ENCODE measurements at places on chromosomes 16 and 17.

GRCh38 chr17:58007781-58008706, 998 bp upstream of the SRSF1 start:
- peak overlapping the region; percentile 98 for H3K4me3 ChIP-seq
- peak overlapping the region; percentile 99 for H3K27ac ChIP-seq
- peaks cover 11% of the 10 kb centered on the region for H3K36me3 ChIP-seq
- no peak for DNase-seq

DNA sequence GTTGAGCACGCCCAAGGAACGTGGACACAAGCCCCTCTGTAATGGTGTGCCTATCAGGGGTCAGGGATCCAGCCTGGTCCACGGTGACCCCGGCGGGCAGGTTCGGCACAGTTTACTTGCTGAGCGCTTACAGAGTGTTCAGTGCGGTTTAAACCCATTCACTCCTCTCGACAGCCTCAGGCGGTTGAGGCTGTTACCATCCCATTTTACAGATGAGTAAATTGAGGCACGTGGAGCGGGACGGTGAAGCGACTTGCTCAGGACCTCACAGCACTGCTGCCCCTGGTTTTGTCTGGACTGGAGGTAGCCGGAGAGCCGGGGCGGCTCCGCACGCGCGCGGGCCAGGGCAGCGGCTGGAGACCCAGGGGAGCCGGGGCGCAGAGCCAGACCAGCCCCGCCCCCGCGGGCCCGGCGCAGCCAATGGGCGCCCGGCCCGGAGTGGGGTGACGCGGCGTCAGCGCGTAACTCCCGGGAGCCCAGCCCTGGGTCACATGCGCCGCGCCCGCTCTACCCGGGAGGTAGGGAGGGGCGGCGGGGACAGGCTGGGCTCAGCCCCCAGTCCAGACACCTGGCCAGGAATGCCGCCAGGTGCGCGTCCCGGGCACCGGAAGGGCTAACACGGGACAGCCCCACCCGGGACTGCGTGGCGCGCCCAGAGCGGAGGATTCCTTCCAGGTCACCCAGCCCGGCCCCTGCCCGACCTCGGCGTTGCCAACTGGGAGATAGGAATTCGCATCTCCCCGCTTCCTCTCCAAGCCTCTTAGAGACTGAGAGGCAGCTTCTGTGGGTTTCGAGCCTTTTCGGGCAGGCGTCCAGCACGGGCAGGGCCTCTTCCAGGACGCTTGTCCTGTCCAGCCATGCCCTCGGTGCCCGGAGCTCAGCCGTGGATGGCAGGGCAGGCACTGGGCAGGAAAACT, 3.3 kb upstream of the SREBF1 start:
- H3K36me3 ChIP-seq = no peaks in the 10 kb centered on the region
- H3K4me3 ChIP-seq = peak overlapping the region; percentile 80
- H3K27me3 ChIP-seq = no peaks in the 10 kb centered on the region
- peaks cover 34% of the 10 kb centered on the region for H3K4me1 ChIP-seq
- peak overlapping the region; percentile 98 for H3K27ac ChIP-seq

- H3K27ac ChIP-seq = no peak overlapping the region
- H3K4me1 ChIP-seq = no peaks in the 10 kb centered on the region
- no peaks in the 10 kb centered on the region for H3K27me3 ChIP-seq
- H3K36me3 ChIP-seq = no peaks in the 10 kb centered on the region
Measured at GRCh38 chr16:35793601-35794000, 2334.2 kb downstream of the TP53TG3F start.

DNA sequence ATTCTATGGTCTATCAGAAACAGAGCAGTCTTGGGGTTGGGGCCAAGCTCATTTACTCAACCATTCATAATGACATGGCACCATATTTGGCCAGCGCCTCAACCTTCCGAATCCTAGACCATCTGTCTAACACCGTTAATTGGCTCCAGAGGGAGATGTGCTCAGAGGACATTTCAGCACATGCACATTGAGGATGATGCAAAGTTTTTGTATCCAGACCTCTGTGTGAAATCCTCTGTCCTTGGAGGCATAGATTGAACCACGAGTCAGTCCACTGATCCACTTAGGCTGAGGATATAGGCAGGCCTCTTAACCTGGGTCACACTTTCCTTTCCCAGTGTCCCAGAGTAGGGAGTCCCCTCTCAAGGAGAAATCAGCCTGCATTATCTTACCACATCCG, 85.5 kb downstream of the SHISA6 start:
- no peak overlapping the region for H3K4me3 ChIP-seq
- H3K27ac ChIP-seq = no peak overlapping the region
- no peaks in the 10 kb centered on the region for H3K36me3 ChIP-seq
- DNase-seq = no peak

DNA sequence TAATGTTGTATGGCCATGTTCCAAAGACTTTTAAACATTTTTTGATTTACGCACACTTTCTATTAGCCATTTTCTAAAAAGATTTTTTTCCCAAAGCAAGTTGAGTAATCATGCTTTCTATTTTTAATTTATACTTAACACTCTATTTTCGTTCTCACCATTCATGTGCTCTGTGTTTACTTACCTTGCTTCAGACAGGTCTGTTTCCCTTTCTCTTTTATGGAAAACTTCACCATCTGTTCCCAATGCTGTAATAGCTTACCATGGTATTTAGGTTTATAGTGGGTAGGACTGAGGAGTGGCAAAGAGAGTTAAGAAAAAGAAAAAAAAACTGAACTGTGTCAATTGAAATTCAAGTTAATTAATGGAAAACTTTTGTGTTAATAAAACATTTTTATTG, 37.5 kb upstream of the KCNJ16 start:
- H3K4me3 ChIP-seq = no peak overlapping the region
- no peak for DNase-seq
- no peak overlapping the region for H3K27ac ChIP-seq
- H3K36me3 ChIP-seq = no peaks in the 10 kb centered on the region

DNA sequence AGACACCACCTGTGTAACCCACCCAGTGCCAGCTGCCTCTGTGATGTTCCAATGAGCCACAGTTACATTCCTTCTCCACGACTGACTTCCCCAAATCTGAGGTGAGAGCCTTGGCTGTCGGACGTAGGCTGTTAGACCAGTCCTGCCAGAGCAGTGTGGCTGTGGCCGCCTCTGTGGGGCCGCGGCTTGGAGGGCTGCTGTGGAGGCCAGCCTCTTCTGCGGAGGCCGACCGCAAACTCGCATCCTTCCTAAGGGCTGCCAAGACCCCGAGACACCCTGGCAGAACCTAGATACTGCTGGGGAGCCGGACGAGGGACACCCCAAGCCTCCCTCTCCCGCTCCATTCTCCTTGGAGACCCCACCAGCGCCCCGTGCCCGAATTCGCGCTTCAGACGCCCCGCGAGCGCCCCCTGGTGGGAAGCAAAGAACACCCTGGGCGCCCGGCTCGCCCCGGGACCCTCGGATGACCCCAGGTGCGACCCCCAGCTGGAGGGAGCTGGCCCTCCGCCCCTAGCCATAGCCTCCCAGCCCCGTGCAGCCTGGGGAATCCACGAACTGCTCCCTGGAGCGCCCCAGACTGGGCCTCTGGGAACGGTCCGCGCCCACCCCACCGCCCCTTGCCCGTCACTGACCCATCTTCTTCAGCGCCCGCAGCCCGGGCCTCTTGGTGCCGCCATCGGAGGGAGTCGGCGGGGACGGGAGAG, 547 bp downstream of the PLCD3 start:
- peak; percentile 51 for DNase-seq
- H3K27me3 ChIP-seq = no peaks in the 10 kb centered on the region
- peak overlapping the region; percentile 90 for H3K4me3 ChIP-seq
- H3K36me3 ChIP-seq = no peaks in the 10 kb centered on the region

DNA sequence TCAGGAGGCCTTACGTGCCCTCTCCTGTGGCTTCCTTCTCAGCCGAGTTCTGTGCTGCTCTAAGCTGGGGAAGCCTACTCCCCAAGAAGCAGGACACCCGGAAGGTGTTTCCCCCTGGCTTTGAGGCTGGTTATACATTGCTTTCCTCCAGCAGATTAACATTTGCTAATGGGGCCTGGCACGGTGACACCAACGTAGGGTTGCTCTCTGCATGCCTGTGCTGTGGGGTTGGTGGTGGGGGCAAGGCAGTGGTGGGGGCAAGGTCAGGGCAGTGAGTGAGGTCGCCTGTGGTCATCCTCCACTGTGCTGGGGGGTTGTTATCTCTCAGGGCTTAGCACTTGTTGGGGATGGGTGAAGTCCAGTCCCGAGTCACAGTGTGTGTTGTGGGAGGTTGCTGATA, 4.2 kb downstream of the USP6 start:
- peaks cover 4% of the 10 kb centered on the region for H3K4me1 ChIP-seq
- DNase-seq = no peak
- no peak overlapping the region for H3K4me3 ChIP-seq
- peaks cover 8% of the 10 kb centered on the region for H3K36me3 ChIP-seq

GRCh38 chr16:75323198-75323597, 71.8 kb upstream of the BCAR1 start:
- H3K4me1 ChIP-seq = peaks cover 33% of the 10 kb centered on the region
- peaks cover 6% of the 10 kb centered on the region for H3K36me3 ChIP-seq
- no peak for DNase-seq
- H3K27ac ChIP-seq = no peak overlapping the region
- H3K27me3 ChIP-seq = no peaks in the 10 kb centered on the region

DNA sequence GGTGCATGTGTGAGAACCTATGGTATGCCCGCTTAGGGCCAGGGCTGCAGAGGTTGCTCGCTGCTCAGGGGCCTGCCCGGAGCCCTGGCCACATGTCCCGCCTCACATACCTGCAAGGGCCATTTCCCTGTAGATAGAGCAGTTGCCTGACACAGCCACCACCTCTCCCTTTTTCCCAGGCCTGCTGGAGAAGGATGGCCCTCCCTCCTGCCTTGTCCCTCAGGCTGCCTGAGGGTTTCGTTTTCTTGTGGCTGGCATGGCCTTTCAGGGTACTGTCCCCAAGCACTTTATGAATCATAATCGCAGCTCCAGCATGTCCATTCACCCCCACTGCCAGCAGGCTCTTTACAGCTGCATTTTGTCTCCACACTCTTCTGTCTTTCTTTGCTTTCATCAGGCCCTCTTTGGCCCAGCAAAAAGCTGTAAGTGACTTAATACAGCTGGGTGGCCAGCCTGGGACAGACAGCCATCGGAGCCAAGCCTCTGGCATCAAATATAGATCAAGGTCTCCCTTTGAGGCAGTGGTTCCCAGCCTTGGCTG, 65.7 kb downstream of the MPRIP start:
- no peaks in the 10 kb centered on the region for H3K36me3 ChIP-seq
- no peak for DNase-seq
- H3K27me3 ChIP-seq = no peaks in the 10 kb centered on the region
- H3K27ac ChIP-seq = peak overlapping the region; percentile 95
- peaks cover 65% of the 10 kb centered on the region for H3K4me1 ChIP-seq

DNA sequence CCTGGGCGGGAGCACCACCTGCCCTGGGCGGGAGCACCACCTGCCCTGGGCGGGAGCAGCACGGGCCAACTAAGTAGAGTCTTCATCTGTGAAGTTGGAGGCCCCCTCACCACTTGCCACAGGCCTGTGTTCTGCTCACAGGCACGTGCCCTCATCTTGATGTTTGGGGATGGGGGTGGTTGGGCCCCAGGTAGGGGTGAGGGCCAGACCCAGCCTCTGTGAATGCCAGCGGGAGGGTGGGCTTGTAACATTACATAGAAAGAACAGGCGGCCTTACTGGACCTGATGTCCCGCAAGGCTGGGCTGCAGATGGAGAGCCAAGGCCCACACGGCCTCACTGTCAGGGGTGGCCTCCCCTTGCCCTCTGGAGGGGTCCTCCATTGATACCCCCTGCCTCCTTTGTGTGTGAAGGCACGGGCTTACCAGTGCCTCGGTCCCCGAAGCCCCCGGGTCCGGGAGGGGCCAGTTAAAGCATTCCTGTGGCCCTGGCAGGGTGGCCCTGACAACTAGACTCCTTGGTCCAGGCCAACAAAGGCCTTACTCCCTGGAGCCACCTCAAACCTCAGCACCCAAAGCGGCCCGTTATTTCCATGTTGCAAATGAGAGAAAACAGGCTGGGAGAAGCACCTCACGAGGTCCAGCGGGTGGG, 1.1 kb upstream of the SLC16A3 start:
- no peak for DNase-seq
- H3K27me3 ChIP-seq = no peaks in the 10 kb centered on the region
- H3K27ac ChIP-seq = peak overlapping the region; percentile 88
- peak overlapping the region; percentile 84 for H3K4me3 ChIP-seq
- H3K4me1 ChIP-seq = peaks cover 10% of the 10 kb centered on the region
- H3K36me3 ChIP-seq = no peaks in the 10 kb centered on the region

DNA sequence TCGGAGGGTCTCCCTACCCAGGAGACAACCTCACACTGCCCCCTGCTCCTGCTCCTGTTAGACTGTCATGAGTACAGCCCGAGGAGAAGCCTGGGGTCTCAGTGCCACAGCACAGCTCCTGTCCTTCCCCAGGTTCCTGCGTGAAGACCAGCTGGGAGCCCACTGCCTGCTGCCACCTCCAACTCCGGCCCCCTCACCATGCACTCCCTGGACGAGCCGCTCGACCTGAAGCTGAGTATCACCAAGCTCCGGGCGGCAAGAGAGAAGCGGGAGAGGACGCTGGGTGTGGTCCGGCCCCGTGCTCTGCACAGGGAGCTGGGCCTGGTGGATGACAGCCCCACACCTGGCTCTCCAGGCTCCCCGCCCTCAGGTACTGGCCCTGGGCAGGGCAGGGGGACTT, 16.2 kb downstream of the GLIS2 start:
- no peaks in the 10 kb centered on the region for H3K27me3 ChIP-seq
- no peak overlapping the region for H3K4me3 ChIP-seq
- DNase-seq = no peak
- H3K27ac ChIP-seq = no peak overlapping the region

DNA sequence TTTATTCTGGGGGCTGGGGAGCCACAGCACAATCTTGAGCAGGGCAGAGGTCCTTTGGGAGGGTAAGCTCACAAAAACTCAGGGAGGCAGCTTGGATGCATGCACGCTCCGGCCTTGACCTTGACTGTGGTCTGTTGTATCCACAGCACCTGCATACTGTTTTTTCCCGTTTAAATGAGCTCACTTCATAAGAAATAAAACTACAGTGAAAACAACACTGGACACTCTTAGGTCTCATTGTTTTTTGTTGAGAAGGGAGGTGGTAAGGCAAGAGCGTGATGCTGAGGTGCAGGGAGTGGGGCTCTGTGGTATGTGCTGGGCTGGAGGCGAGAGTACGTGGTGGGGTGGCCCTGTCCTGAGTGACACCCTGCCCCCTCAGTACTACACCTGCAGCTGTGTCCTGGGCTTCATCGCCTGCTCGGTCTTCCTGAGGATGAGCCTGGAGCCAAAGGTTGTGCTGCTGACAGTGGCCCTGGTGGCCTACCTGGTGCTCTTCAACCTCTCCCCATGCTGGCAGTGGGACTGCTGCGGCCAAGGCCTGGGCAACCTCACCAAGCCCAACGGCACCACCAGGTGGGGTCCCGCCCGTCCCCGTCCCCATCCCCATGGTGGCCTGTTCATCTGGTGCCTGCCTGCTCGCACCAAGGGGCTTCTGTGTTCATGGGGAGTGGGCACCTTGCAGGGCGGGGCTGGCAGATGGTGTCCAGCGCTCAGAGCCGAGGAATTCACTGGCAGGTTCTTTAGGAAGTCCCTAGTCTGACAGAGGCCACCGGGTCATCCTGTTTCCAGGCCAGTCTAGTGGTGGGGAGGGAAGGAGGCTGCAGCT, 44.2 kb downstream of the ADCY7 start:
- no peaks in the 10 kb centered on the region for H3K36me3 ChIP-seq
- peak overlapping the region; percentile 70 for H3K27ac ChIP-seq
- no peaks in the 10 kb centered on the region for H3K27me3 ChIP-seq
- DNase-seq = no peak
- H3K4me1 ChIP-seq = peaks cover 27% of the 10 kb centered on the region

- H3K27me3 ChIP-seq = no peaks in the 10 kb centered on the region
- DNase-seq = no peak
- peak overlapping the region; percentile 36 for H3K4me3 ChIP-seq
- peak overlapping the region; percentile 39 for H3K27ac ChIP-seq
- peaks cover 9% of the 10 kb centered on the region for H3K4me1 ChIP-seq
Measured at GRCh38 chr16:3142327-3142726, 7.5 kb downstream of the ZNF213 start.

All from T-helper 17 cell (primary cell).